ENCODE measurements at places on chromosomes 7 and 10.
A peak's percentile ranks its signal among the peaks of the same experiment; 100 is the strongest.

- DNase-seq = no peak
Observed at GRCh38 chr7:6533893-6534495, 17.3 kb downstream of the GRID2IP start.

DNA sequence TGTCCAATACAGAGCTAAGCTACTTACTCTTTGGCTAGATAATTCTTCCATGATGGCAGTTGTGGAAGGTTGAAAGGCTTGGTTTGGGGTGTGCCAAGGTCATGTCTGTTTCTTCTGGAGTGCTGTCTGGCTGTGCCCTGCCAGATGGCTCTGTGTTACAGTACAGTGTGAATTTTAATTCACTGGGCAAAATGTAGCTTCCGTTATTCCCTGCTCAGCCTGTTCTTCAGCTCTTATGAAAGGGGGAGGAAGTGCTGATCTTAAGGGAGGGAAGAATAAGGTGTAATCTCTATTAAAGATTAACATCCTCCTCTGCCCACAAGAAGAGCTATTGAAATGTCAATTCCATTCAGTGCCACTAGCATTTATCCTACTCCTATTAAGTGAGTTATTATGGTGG, 52.2 kb downstream of the SND1 start:
- DNase-seq = no peak

- DNase-seq = no peak
Observed at GRCh38 chr7:151744656-151745638, 132.0 kb downstream of the PRKAG2 start.

DNA sequence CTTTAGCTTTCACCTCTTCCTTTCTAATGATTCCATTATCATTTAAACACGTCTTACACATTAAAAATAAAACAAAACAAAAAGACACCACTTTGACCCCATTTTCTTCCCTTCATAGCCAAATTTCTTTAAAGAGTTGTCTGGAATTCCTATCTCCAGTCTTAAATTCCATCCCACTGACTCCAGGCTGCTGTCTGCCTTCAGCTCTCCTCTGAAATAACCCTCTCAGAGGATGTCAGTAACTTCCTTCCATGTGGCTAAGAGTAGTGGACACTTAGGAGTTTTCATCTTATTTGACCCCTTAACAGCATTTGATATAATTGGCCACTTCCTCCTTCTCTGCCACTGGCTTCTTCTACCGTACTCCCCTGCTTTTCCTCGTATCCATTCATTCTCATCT, 69.6 kb upstream of the MKX start:
- DNase-seq = no peak

DNA sequence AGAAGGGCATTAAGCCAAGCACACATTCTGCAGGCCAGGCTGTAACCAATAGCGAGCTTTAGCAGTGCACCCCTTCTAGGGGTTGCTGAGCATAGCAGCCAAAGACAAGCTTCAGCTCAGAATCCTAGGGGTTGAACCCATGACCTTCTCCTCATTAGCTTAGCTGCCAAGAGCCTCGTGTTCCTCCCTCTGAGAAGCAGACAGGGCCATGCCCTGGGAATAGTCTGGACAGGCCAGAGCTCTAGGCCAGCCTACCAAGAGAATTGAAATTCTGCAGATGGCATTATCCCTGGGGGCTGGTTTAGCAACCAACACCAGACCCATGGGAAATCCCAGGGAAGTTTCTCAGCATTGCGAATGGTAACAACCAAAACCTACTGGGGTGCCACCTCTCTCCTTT, 77.2 kb downstream of the PLXNA4 start:
- no peak for DNase-seq

- peak; percentile 24 for DNase-seq
Observed at GRCh38 chr7:95470452-95470851, 15.3 kb upstream of the ASB4 start.

DNA sequence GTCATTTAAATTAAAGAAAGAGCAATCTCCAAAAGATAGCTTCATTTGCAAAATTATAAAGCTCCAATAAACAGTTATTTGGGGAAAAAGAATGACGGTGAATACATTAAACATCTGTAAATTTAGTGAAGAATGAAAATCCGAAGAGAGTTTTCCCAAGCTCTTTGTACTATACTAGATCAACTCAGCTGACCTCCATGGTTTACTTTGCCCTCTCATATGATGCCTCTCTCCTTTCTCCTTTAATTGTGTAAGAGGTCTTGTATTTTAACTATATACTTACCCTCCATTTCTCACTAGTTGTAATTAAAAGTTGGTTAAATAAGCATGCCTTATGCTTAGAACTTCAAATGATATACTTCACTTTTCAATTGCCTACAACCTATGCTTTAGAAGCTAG, 125.8 kb downstream of the CACNA2D1 start:
- DNase-seq = no peak

DNA sequence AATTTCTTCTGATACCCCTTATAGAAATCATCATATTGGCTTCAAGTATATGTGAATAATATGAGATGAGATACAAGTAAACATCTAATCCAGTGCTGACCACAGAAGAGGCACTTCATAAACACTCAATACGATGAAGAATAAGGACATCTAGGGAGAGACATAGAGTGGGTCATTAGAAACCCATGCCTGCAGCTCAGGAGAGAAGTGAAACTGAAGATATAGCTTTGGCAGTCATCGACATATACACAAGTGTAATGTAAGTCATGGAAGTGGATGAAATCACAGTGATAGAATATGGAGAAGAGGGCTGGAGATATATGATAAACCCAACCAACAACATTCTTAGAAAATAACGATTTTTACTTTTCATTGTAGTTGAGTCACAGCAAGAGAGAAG, 665.0 kb downstream of the PARD3 start:
- DNase-seq = no peak

DNA sequence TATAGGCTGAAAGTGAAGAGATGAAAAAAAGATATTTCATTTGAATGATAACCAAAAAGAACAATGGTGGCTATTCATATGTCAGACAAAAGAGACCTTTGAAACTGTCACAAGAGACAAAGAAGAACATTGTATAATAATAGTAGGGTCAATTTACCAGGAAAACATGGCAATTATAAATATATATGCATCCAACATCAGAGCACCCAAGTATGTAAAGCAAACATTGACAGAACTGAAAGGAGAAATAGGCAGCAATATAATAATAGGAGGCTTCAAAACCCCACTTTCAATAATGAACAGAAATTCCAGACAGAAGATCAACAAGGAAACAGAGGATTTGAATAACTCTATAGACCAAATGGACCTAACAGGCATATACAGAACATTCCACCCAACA, 876.2 kb downstream of the GRID1 start:
- DNase-seq = no peak

DNA sequence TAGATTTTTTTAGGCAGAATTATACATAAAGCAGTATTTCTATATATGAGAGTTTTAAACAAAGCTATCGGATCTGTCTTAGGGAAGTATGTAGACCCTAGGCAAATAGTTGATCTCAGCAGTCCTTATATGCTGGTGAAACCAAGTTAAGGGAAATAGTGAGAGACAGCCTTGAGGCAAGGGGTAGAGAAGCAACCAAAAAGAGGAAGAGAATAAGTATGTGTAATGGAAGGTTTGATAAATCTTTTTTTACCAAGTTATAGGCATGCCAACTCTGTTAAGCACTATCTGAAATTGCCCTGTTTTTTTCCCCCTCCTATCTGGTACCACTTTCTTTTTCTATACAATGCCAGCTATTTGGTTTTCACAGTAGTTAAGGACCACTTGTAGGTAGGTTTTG, 19.9 kb downstream of the SPAG6 start:
- DNase-seq = no peak

GRCh38 chr7:5477723-5478531, 54.3 kb upstream of the TNRC18 start:
- DNase-seq = peak; percentile 74

DNA sequence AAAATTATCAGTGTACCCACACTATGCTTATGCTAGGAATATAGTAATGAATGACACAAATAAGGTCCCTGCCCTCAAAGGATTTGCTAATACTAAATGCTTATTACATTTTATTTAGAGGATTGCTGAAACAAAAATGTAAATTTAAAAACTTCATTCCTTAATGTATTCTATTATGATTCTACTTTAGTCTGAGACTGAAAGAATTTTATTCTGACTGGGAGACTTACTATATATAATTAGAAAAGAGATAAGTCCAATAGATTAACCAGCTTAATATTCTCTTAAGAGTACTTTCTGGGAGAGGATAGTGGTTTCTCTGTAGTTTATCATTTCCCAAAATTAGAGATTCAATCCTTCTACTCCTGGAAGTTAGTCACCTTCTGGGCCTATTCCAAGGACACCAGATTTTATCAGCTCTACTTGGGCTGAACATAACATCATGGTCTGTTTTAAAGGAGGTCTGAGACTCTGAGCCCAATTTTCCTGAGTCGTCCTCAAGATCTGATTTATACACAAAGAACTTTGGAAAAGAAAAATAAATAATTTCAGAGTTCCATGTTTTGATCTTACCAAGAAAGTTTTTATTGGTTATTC, 41.1 kb downstream of the ASZ1 start:
- DNase-seq = no peak

- DNase-seq = no peak
Observed at GRCh38 chr10:128642502-128642901, 516.3 kb upstream of the MKI67 start.

DNA sequence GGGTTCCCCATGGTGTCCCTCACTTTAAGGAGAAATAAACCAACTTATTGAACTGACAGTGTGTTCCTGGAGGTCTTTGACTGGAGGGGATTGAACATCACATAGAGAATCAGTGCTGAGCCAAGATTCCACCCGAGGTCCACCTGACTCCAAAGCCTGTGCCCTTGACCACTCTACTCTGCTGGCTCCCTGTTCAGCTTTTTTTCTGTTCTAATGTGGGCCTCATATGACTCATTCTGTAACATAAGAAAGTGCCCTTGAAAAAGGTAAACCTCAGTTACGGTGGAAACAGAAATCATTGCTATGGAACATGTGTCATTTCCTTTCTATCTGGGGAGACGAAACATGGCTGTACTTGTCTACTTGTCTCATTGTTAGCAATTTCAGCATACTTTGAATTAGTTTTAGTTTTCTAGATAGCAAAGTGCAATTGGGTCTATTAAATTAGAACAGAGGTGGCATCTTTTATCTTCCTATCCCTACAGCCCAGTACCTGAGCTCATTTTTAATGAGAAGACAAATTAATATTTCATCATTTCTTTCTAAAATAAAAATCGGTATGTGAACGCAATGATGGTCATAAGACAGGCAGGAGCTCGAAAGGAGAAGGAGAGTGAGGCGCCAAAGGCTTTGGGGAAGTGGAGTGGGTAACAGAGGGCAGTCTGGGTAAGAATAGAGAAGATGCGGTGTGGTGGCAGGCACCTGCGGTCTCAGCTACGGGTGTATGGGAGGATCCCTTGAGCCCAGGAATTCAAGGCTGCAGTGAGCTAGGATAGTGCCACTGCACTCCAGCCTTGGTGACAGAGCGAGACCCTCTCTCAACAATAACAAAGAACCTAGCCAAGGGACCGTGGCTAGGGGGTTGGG, 1.5 kb downstream of the GSDME start:
- DNase-seq = peak; percentile 85

DNA sequence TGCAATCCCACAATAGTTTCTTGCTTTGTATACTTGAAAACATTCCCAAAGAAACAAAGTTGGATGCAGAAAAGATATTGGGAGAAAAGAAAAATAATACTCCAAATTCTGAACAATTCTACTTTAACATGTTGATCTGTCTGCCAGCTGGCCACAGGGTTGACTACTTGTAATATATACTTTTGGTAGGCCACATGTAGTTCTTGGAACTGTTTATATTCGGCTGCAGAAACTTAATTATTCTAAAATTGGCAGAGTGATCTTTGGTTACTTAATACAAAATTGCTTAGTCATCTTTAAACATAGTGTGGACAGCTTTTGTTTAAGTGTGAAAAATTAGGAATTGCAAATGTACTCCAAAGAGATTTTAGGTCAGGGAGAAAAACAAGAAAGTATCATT, 76.0 kb downstream of the CALD1 start:
- DNase-seq = no peak

DNA sequence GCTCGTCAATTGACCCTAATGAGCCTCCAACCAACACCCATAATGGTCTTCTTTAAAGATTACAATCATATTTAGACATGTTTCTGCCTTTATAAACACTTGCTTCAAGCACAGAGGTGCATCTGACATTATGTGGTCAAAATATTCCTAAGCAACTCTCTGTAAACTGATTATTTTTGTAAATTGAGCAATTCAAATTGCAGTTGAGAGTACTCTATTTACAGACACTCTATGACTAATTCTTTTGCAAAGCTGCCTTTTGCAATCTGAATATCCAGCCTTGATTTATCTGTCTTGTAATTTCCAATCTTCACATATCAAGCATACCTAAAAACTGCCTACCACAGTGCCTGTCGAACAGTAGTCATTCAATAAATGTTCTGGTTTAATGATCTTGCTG, 112.0 kb downstream of the PDE1C start:
- DNase-seq = no peak

- no peak for DNase-seq
Observed at GRCh38 chr7:25260862-25261494, 32.7 kb upstream of the NPVF start.

DNA sequence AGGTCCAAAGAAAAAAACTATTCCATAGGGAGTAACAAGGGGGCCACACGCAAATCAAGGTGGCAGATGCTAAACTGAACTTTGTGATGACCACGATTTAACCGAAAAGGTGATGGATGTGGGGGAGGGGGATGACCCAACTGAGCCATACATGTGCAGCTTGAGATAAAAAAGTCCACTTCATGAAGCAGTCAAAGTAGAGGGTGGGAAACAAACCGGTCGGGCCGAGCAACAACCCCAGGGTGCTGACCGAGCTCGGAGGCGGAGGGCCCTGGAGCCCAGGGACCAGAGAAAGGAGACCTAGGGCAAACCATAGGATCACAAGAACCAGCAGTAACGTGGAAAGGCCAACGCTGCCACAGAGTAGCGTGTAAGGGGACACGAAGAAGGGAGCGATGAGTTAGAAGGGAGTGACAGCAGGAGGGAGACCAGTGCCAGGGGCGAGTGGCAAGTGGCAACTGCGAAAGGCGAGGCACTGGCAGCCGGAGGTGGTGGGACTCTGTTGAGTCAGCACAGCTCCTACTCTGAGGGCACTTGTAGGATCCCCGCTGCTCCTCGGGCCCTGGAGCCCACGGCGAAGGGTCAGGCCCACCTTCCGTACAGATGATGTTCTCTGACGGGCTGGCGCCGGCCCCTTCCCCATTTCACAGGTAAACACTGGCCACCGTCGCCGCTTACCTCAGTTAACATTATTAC, 540 bp downstream of the SNX13 start:
- DNase-seq = peak; percentile 45

- DNase-seq = no peak
Observed at GRCh38 chr7:14207138-14207537, 217.7 kb upstream of the ETV1 start.

DNA sequence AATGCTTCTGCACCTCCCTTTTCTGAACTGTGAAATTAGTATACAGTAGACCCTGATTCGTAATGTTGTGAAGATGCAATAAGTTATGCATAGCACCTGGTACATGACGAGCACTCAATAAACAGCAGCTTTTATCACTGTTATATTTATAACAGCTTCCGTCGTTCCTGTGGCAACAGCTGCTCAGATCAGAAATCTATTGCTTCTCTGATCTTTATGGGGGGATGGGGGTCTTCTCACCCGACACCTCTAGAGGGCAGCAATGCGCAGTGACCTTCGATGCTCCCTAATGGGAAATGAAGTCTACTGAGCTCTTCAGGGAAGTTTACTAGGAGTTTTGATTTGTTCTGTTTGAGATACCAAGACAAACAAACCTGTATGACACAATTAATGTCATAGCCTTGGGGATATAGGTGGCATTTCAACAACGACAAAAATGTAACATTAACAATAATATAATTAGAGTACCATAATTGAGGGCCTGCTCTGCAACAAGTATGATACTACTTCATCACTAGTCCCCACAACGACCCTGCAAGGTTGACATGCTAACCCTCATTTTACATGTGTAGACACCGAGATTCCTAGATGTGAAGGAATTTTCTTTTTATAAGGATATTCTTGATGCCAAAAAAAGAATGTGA, 289.6 kb downstream of the SFMBT2 start:
- DNase-seq = peak; percentile 75

All from GM13977 (cell line).